ENCODE measurements at places on chromosomes 3 and 15.

DNA sequence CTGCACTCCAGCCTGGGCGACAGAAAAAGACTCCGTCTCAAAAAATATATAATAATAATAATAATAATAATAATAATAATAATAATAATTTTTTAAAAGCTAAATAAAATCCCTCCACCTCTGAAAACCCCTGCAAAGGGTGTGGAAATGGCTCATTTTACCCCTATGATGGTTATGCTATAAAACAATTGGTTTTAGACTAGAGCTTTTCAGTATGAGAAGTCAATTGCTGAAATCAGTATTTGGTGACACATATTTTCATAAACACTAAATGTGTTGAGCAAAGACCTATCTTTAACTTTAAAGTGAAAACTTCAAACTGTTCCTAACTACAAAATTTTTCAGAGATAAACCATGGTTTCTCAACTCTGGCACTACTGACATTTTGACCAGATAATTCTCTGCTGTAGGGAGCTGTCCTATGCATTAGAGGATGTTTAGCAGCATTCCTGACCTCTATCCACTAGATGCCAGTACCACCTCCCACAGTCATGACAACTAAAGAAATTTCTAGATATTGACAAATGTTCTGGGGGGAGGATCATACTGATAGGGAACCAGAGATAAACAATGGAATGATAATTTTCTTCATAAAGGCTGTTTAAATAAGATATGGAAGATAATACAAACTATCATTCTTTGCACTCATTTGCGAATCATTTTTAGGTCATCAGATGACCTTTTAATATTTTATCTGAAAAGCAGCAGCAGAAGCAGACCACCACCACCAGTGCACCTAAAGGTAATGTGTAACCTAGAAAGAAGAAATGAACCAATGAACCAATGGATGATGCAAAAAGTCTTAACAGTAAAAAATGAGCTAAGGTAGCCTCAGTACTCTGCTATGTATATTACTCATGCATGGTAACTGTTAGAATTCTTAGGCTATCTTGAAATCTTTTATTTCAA is 13.8 kb downstream of the PTPN9 start:
- no peak for DNase-seq

- no peak for DNase-seq
Observed at GRCh38 chr3:150447631-150448465, 39.8 kb downstream of the TSC22D2 start.

GRCh38 chr3:192901435-192901834 is 16.2 kb downstream of the MB21D2 start:
- peak; percentile 93 for DNase-seq

GRCh38 chr3:13544293-13544831 is 4.6 kb upstream of the FBLN2 start:
- no peak for DNase-seq

- DNase-seq = no peak
Observed at GRCh38 chr3:171901615-171902312, 58.6 kb downstream of the TMEM212 start.

DNA sequence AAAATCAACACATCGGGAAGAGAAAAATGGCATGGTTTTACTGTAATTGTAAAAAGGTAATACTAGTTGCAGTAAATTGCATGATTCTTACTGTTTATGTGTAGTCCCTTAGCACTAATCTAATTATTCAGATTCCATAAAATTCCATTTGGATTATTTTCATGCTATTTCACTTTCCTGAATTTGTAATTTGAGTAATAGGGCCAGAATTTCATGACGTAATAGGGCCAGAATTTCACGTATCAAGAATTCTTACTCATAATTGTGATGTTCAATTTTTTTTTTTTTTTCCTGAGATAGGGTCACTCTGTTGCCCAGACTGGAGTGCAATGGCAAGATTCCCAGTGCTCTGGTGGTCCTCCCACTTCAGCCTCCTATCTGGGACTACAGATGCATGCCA is 2.9 kb upstream of the U2SURP start:
- no peak for DNase-seq

GRCh38 chr15:62606376-62607113 is 436.0 kb upstream of the TPM1 start:
- no peak for DNase-seq

- no peak for DNase-seq
Observed at GRCh38 chr3:83065851-83066460, 1304.5 kb upstream of the GBE1 start.

- DNase-seq = peak; percentile 74
Observed at GRCh38 chr3:159882790-159883779, 105.5 kb upstream of the IL12A start.

- no peak for DNase-seq
Observed at GRCh38 chr15:90042766-90043529, 41.8 kb downstream of the ZNF710 start.

DNA sequence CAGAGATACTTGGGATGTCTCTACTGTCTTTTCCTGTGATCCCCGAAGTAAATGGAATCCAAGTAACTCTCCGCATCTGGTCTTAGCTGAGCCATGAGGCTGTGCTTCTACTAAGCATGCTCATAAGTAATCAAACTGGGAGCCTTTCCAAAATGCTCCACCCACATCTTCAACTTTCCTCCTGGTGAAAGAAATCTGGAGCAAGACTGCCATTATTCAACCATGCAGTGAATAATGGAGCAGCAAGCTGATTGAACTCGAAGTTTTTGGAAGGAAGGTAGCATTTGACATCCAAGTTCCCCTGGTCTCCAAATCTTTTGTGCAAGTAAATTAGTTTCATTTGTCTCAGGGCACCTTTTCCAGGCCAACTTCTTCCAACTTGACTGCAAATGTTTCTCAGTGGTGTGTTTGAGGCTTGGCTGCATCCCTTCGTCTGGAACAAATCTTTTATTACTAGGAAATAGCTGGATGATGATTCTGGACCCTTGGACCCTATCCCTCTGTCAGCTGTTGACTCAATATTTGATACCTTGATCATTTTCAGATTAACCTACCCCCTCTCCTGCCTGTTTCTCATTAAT is 19.4 kb downstream of the GXYLT2 start:
- DNase-seq = peak; percentile 98

GRCh38 chr3:145739926-145740325 is 421.1 kb downstream of the PLOD2 start:
- DNase-seq = no peak

DNA sequence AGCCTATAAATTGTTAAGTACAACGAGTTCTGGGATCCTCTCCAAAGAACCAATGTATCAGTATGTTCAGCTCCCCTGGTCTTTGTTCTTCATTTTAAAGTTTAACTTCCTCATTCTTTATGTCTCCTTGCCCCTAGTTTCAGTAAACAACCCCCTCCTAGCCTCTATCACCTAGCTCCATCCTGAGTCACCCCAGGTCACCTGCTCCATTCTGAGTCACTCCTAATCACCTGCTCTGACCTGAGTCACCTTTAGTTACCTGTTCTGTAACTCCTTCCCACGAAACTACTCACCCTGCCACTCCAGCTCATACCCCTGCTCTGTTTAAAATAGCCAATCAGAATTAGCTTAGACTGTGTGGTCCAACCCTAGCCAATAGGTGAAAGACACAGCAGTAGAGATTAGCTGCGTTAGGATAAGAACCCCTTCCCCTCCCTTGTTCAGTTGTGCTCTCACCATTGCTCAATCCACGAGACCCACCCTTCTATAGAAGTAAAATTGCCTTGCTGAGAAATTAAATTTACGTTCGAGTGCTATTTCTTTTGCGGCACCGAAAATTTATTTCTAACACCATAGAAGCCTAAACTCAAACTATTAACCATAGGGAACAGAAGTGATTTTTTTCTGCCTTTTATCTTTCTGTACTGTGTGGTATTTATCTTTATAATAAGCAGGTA is 245.0 kb upstream of the ADAMTS9 start:
- no peak for DNase-seq

GRCh38 chr15:52808441-52808840 is 18.3 kb upstream of the ONECUT1 start:
- no peak for DNase-seq

GRCh38 chr15:62844564-62845240 is 197.8 kb upstream of the TPM1 start:
- no peak for DNase-seq

DNA sequence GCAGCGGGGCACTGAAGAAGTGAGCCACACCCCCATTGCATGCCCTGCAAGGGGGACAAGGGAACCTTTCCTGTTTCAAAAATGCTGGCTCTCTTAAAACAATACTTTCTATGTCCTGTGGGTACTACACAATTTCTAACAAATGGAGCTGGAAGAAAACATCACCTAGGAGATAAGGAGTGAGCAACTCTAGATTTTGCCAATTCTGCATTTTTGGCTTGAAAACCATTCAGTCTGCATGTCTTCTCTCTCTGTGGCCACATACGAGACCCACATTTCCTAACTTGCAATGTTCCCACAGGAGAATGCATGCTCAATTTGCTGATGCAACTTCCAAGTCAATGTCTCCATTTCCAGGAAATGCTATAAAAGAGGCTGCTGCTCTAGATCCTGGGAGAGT is 662.0 kb downstream of the SQOR start:
- DNase-seq = no peak

DNA sequence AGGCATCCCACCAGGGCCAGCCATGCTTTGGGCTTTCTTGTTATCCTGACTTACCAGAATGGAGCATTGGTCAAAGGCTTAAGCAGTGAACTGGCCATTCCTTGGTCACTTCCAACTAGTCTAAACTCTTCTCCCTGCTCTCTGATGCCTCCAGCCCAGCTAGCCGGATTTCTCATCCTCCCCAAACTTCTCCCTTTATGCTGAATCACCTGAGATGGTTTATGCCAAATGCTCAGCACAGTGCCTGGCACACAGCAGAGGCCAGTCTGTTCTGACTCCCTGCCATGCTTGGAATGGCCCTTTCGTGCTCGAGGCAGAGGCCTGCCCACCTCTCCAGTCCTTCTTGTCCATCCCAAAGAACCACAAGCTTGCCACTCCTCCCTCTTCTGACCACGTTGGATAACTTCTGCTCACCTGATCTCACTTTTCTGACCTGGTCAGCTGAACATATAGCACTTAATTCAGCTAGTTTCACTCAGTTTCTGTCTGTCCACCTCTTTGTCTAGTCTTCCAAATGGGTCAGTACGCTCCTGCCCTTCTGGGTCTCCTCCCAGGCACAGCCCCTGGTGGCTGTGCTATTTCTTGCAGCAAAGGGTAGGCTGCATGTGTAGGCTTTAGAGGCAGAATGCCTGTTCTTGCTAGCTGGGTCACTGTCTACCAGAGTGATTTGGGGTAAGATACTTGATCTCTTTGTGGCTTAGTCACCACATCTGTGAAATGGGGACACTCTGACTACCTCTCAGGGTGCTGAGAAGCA is 2.2 kb upstream of the RBP1 start:
- DNase-seq = no peak

DNA sequence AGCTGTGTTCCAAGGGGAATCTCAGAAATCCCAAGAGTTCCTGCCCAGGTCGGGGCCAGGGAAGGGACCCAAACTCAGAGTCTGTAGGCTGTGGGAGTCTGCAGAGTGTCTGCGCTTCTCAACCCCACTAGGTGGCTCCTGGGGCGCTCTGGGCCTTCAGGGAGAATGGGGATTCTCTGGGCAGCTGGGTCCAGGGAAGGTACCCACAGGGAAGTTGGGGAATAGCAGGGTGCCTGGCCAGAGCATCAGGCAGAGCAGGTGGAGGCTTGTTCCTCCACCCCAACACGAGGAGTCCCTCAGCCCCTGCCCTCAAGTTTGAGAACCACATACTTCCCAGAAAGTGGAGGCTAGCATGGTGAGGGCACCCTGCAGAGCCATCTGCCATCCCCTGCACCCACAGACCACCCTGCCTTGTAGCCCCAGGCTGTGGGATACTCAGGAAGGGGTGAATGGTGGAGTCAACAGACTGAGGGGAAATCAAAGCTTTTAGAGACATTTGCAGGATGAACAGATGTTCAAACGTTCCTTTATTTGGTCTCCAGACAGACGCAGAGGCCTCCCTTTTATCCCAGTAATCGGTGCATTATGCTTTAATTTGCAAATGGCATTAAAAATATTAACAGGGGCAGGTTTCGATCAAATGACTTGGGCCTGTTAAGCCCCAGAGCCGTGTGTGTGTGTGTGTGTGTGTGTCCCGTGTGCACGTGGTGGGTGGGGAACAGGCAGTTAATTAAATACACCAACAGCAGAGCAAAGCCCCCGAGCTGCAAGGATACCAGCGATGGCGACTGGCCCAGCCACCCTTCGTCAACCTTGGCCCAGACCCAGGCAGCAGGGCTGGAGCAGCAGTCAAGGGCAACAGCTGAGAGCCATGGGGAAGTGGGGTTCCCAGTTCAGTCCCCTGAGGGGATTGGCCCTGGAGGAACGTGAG is 57.7 kb downstream of the DNAJB8 start:
- DNase-seq = peak; percentile 60

DNA sequence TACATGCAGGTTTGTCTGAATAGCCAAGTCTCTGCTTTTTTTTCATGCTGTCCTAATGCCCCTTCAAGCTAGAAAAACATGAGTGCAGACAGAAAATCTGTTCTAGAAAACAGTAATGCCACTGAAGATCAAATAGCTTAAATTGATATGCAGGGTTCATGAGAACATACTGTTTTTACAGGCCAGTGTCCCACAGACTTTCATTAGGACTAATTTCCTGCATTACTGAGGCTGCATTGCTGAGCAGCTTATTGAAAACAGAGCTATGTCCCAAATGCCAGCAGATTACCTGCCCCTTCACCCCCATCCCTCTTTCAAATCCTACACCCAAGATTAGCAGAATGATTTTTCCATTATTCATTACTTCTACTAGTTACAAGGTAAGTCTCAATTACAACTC is 665 bp downstream of the TM4SF18 start:
- DNase-seq = no peak

DNA sequence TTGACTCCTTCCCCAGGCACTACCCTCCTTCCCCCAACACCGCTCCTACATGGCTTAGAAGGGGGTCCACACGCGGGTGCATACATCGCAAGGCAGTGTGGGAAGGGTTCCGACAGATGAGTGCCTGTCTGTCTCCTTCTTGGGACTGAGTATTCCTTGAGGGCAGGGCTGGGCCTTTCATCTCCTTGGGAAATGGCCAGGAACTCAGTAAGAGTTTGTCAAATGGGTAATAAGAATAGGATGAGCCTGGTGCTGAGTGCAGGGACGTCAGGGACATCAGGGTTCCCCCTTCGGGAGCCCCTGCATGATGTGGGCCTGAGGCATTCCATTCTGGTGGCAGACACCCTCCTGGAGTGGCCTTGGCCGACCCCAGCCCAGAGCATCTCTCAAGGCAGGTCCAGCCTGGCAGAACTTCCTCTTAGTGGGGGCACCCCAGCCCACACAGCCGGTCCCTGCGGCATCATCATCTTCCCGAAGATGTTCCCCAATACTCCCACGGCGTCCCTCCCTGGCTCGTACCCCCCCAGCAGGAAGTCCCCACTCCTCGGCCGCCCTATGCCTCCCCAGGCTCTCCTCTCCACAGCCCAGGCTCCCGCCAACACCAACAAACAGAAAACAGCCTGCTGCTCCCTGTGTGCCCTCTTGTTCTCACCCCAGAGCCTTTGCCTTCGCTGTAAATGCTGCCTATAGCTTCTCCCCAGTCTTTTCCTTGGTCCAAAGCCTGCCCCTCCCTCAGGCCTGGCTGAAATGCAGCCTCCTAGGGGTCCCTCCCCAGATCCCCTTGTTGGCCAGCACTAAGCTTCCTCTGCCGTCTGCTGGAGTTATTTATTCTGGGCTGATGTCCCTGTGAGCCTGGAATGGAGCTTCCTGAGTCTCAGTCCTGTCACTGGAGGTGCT is 67.5 kb upstream of the LCTL start:
- DNase-seq = no peak

GRCh38 chr15:43911235-43911781 is 84.5 kb downstream of the WDR76 start:
- DNase-seq = peak; percentile 88

GRCh38 chr3:29972320-29972993 is 633.9 kb upstream of the TGFBR2 start:
- DNase-seq = peak; percentile 74

- no peak for DNase-seq
Observed at GRCh38 chr15:77208241-77208640, 137.3 kb upstream of the TSPAN3 start.

All from muscle of back (tissue), 13 donors.